ENCODE measurements at places on chromosomes 3 and 15.

DNA sequence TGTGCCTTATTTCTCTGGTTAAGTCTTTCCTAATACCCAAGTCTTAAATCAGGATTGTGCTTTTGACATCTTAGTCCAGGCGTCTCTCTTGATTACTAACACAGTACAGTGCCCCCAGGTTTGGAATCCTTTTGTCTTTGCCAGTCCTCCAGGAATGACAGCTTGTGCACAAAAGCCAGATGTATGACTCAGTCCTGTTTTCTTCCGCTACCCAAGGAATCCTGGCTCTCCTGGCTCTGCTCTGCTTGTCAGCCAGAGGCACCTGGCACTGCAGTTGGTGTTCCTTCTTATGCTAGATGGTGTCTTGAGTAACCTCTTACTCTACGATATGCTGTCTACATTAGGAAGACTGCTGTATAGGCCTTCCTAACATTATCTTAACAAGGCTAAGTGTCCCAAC is 728.2 kb upstream of the NECTIN3 start:
- DNase-seq, result no peak

GRCh38 chr3:141052201-141053069 is 1.3 kb downstream of the SPSB4 start:
- no peak for DNase-seq

- DNase-seq, result no peak
These were observed 314.4 kb downstream of the MECOM start for GRCh38 chr3:169348929-169349621.

GRCh38 chr3:170491901-170492300 is 73.2 kb downstream of the CLDN11 start:
- no peak for DNase-seq

DNA sequence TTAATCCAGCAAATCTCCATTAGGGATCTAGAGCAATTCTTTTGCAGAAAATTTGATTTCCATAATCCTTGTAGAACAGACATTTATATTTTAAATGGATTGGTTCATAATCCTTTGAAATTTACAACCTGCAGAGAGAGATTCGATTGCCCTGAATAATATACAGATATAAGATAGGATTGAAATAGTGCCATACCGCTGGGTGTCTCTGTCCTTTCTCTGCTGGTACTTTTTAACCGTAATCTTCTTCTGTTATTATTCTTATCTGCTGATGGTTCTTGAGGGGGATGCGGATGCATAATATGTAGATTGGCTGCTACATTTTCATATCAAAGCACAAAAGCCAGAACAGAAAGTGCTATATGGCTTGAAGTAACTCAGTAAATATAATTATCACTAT is 182.2 kb downstream of the CFAP20DC start:
- DNase-seq, result no peak

DNA sequence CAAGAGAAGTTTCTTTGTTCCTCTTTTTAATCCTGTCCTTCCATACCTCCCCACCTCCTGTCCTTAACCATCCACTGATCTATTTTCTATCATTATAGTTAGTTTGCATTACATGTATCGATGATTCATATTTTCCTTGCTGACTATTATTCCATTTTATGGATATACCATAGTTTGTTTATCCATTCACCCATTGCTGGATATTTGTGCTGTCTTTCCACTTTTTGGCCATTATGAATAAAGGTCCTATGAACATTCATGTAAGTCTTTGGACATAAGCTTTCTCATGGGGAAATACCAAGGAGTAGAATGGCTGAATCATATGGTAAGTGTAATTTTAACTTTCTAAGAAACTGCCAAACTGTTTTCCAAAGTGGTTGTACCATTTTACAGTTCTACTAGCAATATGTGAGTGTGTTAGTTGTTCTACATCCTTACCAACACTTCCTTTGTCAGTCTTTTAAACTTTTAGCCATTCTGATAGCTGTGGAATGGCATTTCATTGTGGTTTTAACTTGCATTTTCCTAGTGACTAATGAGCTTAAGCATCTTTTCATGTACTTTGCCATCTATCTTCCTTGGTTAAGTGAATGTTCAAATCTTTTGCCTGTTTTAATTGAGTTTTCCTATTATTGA is 11.7 kb downstream of the ATP6V1A start:
- DNase-seq, result no peak

- DNase-seq, result no peak
These were observed 21.9 kb upstream of the POLR2M start for GRCh38 chr15:57684491-57685151.

DNA sequence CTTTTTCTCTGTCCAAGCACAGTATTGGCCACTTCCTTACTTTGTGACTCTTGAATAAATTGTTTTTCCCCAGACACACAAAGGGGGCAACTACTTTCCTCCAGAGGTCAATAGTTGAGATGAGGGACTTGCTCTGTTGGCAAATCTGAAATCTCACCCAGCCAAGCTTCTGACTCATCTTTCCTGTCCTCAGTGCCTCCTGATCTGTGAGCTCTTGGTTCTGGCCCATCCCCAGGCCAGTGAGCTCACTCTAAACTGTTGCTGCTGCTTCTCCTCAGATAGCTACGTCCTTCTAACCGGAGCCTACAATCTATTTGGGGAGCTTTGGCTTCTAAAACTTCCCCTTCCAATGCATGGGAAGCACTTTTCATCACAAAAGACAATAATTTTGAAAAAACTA is 50.0 kb upstream of the NMD3 start:
- no peak for DNase-seq

DNA sequence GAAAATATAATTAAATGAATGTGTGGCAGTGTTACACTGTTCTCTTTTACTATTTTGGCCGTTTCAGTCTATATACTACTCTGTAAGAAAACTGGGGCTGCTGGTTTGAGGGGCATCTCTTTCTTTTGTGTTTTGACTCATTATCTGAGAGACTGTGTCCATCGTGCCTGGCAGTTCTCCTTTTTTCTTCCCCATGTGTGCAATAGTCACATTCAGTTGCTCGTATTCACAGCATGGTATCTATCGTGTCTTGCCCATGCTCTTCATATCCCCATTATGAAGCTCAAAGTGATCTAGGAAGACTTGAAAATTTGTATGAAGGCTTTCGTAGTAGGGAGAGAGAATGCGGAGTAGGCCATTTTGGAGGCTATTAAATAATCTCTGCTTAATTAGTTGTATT is 29.8 kb upstream of the FAH start:
- DNase-seq, result no peak

- DNase-seq, result no peak
These were observed 38.6 kb upstream of the HACD2 start for GRCh38 chr3:123623346-123623880.

GRCh38 chr3:38890426-38890825 is 74.4 kb upstream of the SCN10A start:
- DNase-seq, result no peak

GRCh38 chr15:30859091-30859874 is 44.4 kb upstream of the FAN1 start:
- no peak for DNase-seq

DNA sequence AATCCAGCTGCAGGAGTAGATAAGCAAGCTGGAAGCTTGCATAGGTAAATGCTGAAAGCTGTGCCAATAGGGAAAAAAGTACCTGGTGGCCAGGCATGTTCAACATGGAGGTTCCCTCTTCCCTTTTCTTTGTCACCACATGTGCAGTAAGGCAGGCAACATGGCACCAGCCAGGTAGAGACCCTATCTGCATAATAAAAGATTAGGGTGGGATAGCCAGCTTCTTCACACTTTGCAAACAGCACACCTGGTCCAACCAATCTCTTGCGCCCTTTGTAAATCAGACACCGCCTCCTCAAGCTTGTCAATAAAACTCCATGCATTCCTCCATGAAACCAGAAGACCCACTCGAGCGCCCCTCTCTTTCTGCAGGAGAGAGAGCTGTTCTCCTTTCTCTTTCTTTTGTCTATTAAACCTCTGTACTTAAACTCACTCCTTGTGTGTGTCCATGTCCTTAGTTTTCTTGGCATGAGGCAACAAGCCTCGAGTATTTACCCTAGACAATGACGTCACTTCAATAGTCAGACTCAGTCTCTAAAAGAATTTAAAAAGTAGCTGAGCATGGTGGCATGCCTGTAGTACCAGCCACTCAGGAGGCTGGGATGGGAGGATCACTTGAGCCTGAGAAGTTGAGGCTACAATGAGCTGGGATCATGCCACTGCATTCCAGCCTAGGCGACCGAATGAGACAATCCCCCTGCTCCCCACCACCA is 256.3 kb downstream of the SCAPER start:
- no peak for DNase-seq

DNA sequence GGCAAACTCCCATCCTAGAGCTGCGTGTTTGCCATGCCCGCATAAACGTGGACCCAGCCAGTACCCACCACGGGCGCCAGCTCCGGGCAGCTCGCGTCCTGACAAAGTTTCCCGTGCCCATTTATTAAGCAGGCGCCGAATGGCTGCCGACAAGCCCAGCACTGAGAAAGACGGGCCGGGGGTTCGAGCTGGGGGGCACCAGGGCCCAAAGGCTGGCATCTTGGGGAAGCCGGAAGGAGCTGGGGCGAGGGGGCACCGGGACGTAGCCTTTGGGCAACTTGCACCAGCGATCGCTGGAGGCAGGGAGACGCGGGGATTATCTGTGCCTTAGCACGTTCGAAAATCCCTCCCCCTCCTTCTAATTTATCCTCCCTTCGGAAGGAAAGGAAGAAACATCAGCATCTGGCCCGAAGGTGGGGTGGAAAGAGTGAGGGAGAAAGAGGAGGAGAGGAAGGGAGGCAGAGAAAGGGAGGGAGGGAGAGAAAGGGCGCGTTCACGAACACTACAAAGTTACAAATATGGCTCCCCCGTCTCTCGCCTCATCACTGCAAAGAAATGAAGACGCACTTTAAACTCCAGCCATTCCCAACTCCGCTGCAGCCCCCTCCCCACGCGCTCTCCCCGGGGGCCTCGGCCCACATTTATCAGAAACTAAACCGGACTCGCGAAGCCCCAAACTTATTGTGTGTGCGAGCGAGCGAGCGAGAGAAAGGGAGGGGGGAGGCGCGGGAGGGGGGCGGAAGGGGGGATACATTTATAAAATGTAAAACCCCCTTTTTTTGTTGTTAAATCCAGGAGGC is 1.0 kb downstream of the ANP32A start:
- DNase-seq, result peak; percentile 56

GRCh38 chr15:78977091-78977571 is 32.3 kb upstream of the CTSH start:
- DNase-seq, result no peak

DNA sequence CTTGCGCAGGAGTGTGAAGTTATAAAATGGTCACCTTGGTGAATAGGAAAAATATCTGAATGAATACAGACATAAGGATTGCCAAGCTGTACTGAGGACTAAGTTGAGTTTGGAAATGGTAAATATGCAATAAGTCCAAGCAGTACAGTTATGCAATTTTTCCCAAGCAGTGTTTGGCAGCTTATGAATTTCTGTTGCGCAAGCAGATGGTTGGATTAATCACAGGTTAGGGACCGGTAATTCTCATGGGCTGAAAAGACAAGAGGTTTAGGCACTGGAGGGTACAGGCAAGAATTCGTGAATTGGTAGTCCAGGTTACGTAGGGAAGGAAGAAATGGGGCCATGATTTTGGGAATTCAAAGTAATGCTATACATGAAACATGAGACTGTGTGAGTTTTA is 210.3 kb downstream of the RAP2B start:
- DNase-seq, result no peak

DNA sequence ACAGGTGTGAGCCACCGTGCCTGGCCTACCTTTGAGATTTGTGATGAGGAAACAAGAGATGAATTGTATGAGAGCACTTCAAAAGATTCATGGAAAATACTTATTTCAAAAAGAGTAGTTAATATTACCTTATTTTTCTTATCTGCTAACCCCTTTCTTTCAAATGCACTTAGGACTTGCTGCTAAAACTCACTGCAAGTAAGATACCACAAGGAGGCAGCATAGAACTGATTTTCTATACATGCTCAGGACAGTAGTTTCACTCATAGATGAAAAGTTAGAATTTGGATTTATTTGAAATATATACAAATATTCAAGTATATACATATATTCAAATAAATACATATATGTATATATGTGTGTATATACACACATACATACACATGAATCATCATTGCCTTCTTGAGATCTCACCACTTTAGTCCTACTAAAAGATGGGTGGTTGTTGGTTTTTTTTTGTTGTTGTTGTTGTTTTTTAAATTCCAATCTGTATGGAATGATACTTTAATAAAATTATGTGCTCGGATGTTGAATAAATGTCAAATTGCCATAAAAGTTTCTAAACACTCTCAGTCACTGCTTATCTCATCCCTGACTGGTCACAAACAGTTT is 2.4 kb downstream of the CCNDBP1 start:
- DNase-seq, result peak; percentile 85

GRCh38 chr3:83033133-83033532 is 1271.7 kb upstream of the GBE1 start:
- no peak for DNase-seq

DNA sequence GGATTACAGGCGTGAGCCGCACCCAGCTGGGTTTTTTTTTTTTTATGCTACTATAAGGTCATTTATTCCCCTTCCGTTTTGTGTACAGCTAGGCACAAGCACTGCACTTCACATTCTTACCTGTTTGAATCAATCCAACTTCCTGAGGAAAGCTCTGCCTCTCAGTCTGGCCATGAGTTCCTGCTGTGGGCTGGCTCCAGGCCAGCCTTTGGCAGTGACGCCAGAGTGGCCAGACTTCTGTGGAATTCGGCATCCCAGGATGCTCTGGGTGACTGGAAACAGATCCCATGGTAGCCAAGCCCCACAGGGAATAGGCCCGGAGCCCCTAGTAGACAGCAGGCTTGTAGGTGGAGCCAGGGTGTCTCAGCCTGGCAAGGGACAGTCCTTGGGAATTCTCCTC is 21.5 kb upstream of the TIMP4 start:
- no peak for DNase-seq

DNA sequence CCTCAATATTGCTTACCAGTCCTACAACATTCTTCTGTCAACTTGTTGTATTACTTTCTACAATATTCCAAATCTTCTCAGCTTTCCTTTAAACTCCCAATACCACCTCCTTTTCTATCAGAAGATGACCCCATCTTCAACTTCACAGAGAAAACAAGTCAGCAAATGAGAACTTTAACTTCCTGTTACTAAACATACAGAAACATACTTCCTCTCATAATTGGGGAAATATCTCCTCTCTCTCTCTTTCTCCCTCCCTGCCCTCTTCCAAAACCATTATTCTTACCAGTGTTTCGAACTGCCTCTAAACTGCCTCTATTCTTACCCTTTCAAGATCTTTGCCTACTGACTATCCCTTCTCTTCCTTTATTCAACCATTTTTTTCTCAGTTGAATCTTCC is 1.8 kb upstream of the SNAP23 start:
- no peak for DNase-seq

DNA sequence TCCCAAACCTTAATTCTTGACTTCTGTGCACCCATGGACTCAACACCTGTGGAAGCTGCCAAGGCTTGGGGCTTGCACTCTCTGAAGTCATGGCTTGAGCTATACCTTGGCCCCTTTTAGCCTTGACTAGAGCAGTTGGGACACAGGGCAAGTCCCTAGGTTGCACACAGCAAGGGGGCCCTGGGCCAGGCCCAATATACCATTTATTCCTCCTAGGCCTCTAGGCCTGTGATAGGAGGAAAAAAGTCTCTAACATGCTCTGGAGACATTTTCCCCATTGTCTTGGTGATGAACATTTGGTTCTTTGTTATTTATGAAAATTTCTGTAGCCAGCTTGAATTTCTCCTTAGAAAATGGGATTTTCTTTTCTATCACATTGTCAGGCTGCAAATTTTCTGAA is 186.1 kb downstream of the SEMA6D start:
- DNase-seq, result no peak

Measured in hematopoietic multipotent progenitor cell treated with erythropoietin and hydrocortisone succinate and interleukin-3 and kit ligand, for 15 days (in vitro differentiated cells).